Stimulated activated CD8-positive, alpha-beta memory T cell treated with anti-CD3 and anti-CD28 coated beads, Interleukin-15, amount 100 ng/mL, for 1 hour (primary cell): ENCODE measurements at places on chromosomes 12 and 14.
A peak's percentile ranks its signal among the peaks of the same experiment; 100 is the strongest.

GRCh38 chr12:90152897-90153624 is 444.4 kb upstream of the ATP2B1 start:
- no peak for DNase-seq

- peak; percentile 35 for DNase-seq
Measured at GRCh38 chr12:102948941-102949352, 8.5 kb upstream of the ASCL1 start.

GRCh38 chr12:46875095-46875494 is 49.3 kb upstream of the SLC38A4 start:
- DNase-seq: no peak

- DNase-seq: peak; percentile 37
Measured at GRCh38 chr12:47767216-47767724, 5.8 kb upstream of the SLC48A1 start.

DNA sequence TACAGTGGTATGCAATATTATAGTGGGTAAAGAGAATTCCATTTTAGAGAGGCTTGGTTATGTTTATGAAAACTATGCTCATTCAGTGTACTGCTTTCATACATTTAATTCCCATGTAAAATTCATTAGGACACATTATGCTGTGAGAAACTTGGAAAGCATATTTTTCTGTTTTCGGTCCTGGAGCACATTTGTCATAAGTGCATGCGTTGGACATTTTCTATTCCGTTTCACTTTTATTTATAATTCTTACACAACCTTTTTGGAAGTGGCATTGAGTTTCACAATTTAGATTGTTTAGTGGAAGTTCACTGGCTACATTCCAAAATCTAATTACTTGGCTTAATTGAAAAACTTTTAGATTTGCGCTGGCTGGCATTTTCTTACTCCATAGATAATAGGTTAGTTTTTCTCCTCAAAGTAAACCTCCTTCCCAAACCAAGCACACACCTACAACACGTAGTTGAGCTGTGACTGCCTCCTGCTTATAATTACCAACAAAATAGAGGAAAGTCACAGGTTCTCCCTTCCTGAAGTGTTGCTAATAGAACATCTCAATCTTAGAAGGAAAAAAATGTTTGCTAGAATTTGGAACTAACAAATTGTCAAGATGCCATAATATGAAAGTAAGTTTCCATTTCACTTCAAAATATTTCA is 938.5 kb downstream of the TRHDE start:
- no peak for DNase-seq

- DNase-seq: no peak
Measured at GRCh38 chr14:56294128-56294527, 175.9 kb downstream of the PELI2 start.

DNA sequence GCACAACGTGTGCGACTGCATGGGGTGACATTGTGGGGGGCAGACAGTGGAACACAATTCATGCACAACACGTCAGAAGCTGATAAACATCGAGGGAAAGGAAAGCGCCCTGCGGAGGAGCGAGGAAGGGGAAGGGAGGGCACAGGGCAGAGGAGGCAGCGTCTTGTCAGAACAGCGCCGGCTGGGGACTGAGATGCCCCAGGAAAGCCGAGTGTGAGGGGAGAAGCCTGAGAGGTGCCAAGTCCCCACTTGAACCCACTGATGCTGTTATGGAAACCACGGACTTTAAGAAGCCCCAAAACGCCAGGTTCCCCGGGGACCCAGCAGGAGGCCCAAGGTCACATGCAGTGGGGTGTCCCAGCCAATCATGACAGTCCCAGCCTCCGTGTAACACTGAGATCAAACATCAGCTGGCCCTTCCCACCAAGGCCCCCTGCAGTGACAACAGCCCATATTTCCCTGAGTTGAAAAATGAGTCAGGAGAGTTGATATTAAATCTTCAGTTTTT is 70.0 kb downstream of the GALNT9 start:
- no peak for DNase-seq

- DNase-seq: no peak
Measured at GRCh38 chr12:169528-170370, 44.2 kb downstream of the SLC6A12 start.

DNA sequence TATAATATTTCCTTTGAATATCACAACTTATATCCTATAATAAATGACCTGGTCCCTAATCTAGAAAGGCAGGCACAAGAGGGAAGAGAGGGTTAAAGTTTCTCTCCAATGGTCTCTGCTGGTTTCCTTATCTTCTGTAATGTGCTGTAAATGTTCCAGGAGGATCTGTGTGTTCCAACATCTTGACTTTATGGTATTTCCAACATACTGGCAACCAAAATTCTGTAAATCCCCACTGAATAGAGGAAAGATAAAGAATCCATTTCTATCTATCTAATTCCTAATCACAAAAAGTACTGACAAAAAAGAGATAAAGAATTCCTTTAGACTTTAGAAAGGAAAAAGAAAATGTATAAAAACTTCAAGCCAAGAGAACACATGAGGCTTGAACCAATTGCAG is 146.4 kb upstream of the CCDC198 start:
- no peak for DNase-seq

GRCh38 chr12:112906712-112907414 is at the start of gene OAS1:
Gene OAS1, plus strand, starts transcription at chr12:112906962. Its CDS starts 78 bp downstream, at chr12:112907040.
- peak; percentile 14 for DNase-seq

DNA sequence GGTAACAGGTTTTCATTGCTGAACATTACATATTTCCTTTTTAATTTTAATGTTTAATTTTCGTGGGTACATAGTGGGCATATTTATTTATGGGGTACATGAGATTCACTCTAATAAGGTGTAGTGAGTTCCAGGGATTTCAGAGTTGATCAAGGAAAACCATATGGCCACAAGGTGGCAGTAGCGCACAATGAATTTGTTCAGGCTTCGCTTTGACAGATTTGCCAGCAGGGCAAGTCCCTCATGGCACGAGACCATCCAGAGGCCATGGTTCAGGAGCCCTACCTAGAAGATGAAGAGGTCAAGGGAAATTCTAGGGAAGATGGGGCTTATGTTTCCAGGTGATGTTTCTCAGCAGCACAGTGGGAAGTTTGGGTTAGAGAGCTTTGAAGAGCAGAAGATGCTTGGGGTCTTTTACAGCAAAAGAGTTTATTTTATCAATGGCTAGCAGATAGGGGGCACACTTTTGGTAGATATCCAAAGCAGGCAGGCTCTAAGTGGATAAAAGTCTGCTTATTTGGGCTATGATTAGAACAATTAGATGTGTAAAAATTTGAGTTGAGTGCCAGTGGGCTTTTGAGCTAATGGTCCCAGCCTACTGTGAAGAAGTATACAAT is 1004.4 kb downstream of the AACS start:
- DNase-seq: no peak

GRCh38 chr14:37932481-37932880 is 275.2 kb upstream of the SSTR1 start:
- no peak for DNase-seq

DNA sequence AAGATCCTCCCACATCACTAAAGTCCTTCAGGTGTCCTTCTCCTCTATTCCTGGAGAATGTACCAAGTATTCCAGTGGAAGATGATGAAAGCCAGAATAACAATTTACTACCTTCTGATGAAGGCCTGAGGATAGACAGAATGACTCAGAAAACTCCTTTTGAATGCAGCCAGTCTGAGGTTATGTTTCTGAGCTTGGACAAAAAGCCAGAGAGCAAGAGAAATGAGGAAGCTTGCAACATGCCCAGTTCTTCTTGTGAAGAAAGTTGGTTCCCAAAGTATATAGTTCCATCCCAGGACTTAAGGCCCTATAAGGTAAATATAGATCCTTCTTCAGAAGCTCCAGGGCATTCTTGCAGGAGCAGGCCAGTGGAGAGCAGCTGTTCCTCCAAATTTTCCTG is 54.6 kb upstream of the HELB start:
- DNase-seq: no peak

- no peak for DNase-seq
Measured at GRCh38 chr12:131097202-131098177, 143.8 kb downstream of the ADGRD1 start.

DNA sequence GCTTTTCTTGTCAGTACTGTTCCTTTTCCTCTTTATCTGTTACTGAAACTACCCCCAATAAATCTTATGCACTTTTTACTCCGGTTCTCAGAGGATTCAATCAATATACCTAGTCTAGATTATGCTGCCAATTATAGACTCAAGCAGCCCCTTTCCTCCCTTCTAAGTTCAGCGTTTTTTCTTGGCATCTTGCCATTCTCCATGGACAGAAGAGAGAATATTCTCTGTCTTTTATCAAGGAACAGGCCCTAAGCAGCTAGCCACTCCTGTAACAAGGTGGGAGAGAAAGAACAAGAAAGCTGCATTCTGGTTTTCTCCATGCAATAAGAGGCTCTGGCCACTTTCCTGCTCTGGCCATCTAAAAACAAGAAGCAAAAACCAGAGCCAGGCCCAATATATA is 263.0 kb upstream of the ALG10 start:
- DNase-seq: no peak

GRCh38 chr14:94773061-94773648 is 3.2 kb upstream of the GSC start:
- DNase-seq: no peak

GRCh38 chr14:84254290-84254689 is 1275.7 kb upstream of the FLRT2 start:
- no peak for DNase-seq

GRCh38 chr12:130860311-130860710 is 11.6 kb upstream of the RAN start:
- DNase-seq: no peak

DNA sequence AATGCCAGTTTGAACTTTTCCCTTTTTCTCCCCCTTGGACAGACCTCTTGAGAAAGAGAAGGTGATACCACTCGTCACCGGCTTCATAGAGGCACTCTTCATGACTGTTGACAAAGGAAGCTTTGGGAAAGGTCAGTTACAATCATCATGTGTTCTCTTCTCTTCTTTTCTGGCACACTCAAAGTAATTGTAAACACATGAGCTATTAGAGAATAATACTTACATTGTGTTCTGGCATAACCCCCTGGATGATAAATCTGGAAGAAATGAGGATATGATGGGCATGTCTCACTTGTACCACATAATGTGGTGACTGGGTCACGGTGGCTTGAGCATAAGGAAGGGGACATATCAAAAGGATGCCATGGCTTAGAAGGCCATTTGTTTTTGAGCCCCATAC is 20.0 kb downstream of the UTP20 start:
- no peak for DNase-seq

DNA sequence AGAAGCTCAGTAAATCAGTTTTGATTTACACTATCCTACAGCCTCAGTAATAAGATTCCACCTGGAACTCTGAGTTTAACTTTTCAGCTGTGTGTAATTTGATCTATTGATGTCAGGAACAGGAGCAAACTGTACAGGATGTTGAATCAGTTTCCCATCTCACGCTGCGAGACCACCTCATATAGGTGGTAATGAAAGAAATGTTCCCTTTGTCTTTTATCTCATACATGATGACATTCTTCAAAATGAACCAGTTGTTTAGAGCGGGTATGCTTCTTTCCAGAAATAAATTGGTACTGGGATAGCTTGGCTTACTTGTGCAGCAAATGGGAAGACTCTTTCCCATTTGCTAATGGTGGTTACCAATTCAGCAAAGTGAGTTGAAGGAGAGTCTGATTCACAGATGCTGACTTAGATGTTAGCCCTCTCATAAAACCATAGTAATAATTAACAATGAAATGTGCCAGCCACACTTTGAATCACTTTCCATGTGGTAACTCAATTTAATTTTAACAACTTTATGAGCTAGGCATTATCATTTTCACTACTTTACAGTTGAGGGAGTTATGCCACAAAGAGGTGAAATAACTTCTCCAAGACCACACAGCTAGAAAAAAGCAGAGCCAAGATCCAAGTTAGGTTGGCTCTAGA is 251.5 kb downstream of the PAWR start:
- DNase-seq: no peak

DNA sequence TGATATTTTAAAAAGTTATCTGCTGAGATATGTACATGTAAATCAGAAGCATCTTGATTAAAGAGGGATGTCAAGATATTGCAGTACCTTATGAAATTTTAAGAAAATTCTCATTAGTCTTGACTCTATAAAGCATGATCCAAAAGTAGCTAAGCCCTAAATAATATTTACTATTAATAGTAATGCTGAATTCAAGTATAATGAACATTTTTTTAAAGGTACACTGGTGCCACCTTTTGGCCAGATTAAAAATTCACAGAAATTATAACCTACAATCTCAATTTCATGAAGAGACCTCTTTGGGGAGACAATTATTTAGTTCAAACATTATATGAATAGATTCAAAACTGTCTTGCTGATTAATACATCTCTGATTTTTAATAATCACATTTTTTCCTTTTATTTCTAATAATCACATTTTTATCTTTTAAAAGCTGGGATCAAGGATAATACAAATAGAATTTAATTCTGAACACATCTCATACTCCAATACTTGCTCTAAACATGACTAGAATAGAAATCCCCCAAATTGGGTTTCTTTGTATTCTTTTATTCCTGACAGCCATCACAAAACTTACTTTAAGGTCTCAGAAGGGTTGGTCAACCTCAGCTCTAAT is 13.4 kb downstream of the AKAP5 start:
- no peak for DNase-seq

- DNase-seq: no peak
Measured at GRCh38 chr14:72617391-72618031, 276.4 kb downstream of the DPF3 start.

- DNase-seq: no peak
Measured at GRCh38 chr12:52862023-52862422, 13.2 kb upstream of the KRT78 start.

GRCh38 chr12:90245391-90245790 is 536.8 kb upstream of the ATP2B1 start:
- DNase-seq: no peak

GRCh38 chr12:6461401-6462233 is 8.9 kb downstream of the VAMP1 start:
- peak; percentile 57 for DNase-seq

DNA sequence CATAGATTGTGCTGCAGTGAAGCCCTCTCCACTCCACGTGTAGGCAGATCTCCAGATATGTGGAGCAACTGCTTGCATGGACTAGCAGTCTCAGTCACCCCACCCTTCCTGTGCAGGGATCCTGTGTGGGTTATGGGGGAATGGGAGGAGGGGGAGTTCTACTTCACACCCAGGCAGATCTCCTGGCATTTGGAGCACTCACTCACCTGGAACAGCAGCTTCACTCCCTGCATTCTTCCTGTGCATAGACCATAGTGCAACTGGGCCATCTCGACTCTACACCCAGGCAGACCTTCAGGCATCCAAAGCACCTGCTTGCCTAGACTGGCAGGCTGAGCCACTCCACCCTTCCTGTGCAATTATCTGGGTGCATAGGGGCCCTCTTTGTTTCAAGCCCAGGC is 96.0 kb upstream of the PCED1B start:
- no peak for DNase-seq

DNA sequence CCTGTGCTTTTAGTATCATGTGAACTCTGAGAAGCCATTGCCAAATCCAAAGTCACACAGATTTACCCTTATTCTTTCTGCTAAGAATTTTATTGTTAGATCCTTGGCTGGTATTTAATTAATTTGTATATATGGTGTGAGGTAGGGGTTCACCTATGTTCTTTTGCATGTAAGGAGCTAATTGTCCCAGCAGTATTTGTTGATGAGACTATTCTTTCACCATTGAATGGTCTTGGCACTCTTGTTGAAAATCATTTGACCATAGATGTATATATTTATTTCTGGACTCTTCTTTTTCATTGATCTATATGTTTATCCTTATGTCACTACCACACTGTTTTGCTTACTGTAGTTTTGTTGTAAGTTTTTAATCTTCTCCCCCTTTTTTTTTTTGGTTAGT is 26.2 kb downstream of the G2E3 start:
- no peak for DNase-seq
